ENCODE measurements at places on chromosomes 1 and 21.

DNA sequence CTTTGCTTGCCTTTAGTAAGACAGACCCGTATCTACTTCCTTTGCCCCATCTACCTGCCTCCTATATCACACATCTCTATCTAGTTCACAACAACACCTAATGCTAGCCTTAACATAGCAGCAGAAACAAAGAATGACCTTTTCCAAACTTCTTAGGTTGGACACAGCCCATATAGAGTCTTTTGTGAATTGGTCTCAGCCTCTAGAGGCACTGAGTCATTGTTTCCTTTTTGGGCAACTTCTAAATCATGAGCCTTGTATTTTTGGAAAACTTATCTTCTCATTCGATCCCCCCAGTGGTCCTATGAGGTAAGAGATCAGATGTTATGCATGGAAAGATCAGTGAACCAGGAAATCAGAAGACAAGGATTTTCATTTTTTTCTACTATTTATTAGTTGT, 679.4 kb upstream of the USP24 start:
- DNase-seq = no peak

GRCh38 chr21:34360488-34361241, 3.1 kb upstream of the KCNE2 start:
- DNase-seq = no peak

DNA sequence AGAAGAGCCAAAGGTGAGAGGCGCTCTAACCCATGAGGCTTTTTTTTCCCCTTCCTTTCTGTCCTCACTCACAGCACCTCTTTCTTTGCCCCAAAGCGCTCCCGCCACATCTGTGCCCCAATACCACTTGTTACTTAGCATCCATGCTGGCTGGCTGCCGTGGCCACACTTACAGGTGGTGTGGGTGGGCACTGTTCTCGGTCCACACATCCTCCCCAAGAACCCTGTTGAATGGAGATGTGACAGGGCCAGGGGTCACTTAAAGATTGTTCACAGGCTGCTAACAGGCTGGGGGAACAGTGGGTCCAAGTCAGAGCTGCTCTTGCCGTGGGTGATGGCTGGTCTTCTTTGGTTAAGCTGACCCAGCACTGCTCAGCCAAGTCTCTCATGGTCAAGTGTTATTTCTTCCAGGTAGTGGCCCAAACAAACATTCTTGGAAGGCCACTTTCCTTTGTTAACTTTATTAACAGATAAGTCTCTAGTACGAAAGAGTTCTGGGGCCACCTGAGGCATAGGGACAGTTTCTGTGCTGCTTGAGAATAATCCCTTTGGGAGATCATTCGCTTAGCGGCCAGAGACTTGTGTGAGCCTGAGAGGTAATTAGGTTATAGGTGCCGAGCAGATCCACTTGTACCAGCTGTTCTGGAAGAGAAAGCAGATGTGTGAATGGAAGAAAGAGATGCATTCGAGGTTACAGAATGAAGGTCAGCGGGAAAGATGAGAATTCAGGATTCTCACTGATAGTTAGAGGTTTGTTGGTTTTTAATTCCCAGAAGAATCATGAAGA, 62.6 kb upstream of the IRF2BP2 start:
- DNase-seq = no peak

GRCh38 chr1:193104502-193104906, 710 bp downstream of the GLRX2 start:
- no peak for DNase-seq

DNA sequence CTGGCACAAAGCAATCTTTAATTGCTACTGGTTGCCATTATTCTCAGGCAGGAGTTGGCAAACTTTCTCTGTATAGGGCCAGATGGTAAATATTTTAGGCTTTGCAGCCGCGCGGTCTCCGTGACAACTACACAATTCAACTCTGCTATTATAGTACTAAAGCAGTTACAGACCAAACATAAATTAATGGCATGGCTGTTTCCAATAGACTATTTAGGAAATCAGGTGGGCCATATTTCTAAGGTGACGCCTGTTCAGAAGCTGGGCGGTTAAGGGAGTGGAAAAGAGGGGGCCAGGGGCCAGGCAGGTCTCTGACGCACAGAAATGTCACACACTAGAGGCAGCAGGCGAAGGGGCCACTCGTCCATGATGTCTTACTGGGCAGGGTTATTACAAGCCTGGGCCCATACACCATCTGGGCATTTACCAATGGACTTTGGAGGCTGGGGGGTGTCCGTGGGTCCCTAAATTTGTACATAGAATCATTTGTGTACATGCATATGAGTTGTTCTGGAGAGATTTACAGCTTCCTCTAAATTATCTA, 80.1 kb downstream of the STUM start:
- peak; percentile 91 for DNase-seq

GRCh38 chr1:21511579-21512522, 2.6 kb downstream of the ALPL start:
- no peak for DNase-seq

DNA sequence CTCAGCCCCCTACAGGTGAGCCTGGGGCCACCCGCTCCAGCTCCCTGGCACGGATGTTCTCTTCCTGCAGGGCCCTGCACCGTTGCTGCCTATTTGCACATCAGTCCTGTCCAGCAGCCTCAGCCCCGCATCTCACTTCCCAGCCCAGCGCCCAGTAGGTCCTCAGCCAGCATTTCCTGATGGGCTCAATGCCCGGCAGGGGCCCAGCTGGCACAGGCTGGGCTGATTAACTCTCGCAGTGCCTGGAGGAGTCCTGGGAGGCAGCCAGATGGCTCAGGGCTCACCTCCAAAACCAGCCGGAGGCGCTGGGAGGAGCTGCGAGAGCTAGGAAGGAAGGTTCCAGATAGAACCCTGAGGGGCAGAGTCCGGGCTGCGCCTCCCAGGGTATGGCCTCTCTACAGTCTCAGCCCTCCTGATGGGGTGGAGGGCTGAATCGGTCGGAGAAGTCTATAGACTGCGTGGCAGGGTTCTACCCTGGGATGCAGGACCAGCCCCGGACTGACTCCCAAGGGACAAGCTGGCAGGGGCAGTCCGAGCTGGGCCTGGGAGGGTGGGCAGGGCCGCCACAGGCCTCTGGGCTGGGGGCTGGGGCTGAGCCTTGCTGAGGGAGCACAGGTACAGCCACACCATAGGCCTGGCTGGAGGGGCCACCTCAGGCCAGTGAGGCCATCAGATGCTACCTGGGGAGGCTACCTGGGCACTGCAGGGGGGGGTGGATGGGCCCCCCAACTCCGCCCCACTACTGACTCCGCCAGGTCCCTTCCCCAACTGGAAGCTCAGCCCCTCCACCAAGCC, 19.2 kb upstream of the CLSTN1 start:
- DNase-seq = peak; percentile 63

DNA sequence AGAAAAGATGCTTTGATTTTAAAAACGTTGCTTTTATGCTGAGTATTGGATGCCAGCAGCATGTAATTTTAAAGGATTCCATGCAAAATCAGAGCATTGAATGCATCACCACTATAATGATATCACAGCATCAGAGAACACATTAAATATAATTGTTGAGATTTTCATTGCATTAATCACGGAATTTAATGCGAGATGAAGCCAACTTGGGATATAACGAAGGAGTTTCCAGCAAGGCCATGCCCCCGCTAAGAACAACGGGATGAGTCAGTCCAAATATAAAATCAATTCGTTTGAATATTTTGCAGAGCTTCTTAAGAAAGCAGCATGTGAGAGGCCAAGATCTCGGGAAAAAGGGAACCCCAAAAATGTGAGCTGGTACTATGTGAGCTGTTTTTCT, 423.4 kb upstream of the CHRM3 start:
- no peak for DNase-seq

GRCh38 chr1:47997289-47998200, at the start of gene TRABD2B:
TSS of gene TRABD2B (minus strand) at chr1:47997385.
- no peak for DNase-seq

DNA sequence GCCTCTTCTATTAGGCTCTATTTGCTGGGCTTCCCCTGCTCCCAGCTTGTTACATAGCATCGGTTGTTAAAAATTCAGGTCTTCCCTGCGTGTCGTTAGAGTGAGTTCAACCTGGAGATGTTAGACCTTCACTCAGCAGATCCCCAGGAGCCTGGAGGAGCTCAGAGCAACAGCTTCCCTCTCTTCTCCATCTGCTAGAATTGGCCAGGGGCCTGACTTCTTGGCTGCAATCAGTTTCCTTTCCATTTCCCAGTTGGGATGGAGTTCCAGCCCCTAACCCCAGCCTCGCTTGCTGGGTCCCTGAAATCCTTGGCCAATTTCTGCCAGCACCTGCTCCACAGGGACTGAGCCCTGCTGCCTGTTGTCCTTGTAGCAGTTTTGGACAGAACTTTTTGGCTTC, 55.9 kb downstream of the MT1HL1 start:
- no peak for DNase-seq

DNA sequence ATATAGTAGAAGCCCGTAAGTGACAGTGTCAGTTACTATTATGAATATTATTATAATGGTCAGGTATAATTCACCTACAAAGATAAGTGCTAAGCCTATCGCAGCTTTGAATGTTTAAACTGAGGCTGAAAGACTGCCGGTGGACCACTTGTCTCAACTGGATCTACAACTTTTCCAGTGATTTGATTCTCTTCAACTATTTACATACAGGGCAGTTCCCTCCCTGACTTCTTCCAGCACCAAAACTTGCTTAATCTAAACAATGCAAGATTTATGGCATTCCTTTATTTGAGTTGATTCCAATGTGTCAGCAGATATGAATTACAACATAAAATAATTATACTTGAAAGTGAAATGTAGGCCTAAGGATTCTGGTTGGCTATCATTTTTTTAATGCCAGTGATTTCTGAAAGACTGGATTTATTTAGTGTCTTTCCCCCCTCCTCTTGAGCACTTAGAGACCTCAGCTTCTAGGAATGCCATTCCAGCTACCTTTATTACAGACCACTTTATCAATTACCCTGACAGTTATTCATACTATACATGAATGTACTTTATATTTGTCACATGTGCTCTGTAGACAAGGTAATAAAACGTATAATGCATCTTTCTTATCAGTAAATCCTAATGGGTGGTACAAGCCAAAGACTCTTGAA, 153.3 kb upstream of the C8B start:
- no peak for DNase-seq

GRCh38 chr1:47935856-47936255, 61.3 kb downstream of the TRABD2B start:
- DNase-seq = no peak

DNA sequence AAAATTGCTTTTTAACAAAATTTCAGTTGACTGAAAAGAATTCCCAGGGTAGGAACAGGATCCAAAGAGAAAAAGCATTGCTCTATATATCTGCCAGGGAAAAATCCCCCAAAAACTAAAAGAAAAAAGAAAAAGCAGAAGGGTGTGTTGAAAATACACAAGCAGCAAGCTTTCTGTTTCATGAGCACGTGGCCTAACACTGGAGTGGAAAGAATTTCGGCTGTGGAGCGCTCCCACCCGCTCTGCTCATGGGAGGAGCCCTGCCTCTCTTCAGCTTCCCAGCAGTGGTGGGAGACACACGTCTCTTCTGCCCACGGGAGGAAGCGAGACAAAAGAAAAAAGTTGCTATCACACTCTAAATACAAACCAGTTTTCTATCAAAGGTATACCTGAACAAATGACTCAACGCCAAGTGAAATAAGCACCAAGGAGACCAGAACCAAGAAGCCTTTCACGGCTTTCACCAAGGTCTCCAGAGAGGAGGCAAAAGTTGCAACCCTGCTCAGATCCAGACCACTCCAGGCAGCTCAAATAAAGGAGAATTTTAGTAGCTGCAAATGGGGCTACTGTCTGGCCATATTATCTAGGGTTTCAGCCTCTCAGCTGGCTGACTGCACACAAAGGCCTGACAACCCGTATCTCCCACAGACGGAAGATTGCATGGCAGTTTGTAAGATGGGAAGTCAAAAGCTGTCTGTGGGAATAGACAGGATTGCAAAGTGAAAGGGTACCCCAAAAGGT, 29.5 kb upstream of the ZNF496 start:
- DNase-seq = no peak

DNA sequence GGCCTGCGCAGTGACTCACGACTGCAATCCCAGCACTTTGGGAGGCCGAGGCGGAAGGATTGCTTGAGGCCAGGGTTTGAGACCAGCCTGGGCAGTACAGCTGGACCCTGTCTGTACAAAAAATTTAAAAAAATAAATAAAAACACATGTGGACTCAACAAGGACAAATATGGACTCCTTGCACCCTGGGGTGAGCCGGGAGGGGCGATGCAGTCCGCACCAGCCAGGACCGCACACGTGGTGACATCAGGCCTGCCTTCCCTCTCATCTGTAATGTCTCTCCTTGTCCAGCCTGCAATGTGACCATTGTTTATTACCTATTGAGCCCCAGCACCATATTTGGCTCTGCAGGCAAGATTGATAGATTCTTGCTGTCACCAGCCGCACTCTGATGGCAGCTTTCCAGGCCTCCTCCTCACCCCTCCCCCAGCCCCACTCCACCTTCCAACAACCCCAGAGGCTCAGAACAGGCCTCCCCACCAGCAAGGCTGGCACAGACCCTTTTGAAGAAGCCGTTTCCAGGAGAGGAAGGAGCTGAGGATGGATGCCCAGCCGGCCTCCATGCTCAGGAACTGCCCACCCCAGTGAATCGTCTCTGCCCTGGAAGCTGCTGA, 55.2 kb downstream of the IRF2BP2 start:
- no peak for DNase-seq

DNA sequence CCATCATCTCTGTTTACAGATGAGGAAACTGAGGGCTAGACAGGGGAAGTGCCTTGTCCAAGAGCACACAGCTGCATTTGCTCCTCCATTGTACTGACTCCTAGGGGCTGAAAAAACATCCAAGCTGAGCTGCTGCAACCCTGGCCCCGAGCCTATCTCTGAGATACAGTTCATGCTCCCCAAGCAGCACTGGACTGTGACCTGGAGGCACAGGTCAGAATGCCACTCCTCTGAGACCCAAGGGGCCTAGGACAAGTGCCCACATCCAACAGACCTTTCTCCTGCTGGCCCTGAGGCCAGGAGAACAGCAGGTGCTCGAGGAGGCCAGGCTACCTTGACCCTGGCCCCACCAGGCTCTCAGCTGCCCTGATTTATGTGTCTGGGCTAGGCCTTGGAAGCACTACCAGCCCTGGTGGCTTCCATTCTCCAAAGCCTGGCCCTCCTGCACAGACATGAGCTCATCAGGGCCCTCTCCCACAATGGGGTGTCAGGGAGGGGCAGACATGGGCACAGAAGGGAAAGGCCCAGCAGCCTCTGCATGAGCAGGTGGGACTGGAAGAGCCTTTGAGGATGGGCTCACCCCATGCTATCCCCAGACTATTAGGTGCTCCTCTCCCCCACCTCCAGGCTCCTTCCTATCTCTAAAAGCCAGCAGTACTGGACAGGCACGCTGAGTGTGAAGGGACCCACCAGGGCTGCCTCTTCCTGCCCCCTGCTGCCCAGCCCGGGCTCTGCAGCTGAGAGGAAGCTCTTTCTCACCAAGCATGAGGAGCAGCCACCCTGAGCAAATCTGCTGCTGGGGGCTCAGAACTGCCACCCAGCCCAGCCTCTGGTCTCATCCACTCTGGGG, 18.8 kb downstream of the ADGRB2 start:
- DNase-seq = no peak

All from NCI-H2081 treated with DMSO at 0.1 percent for 48 hours (cell line).